ENCODE measurements at places on chromosomes 13 and 19.

- DNase-seq = no peak
Measured at GRCh38 chr13:95388420-95389079, 87.3 kb upstream of the ABCC4 start.

GRCh38 chr13:113561417-113562084 lies 23.0 kb upstream of the TFDP1 start:
- DNase-seq = no peak

GRCh38 chr19:51168564-51169282 lies 26.6 kb downstream of the SIGLEC7 start:
- no peak for DNase-seq

DNA sequence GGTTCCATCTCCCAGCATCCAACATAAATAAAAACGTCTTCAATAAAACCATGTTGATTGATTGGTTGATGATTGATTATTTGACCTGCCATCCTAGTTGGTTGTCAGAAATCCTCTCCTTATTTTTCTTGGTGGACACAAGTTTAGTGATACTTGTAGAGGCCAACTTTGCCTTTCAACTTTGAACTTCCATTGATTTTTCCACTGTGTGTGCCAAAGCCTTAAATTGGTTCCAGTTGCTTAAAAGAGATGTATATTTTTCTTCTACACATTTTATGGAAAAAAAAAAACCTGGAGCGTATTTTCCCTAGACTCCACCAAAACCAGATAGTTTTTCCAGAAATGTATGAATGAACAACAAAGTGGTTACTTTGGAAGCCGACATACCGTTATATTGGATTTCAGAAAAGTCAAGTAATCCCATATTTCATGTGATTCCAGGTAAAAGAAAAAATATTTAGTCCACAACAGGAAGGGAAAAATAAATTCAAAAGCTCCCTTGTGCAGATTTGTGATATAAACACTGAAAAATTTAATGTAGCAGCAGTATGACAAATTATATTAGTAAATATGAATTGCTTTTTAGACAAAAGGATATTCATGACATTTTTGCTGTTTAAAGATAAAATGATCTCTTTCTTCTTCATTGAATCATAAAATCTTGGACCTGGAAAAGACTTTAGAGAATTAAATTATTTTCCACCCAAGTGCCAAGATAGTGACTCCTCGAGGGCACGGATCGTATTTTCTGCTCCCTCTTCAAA lies 85.2 kb downstream of the MBNL2 start:
- DNase-seq = no peak

DNA sequence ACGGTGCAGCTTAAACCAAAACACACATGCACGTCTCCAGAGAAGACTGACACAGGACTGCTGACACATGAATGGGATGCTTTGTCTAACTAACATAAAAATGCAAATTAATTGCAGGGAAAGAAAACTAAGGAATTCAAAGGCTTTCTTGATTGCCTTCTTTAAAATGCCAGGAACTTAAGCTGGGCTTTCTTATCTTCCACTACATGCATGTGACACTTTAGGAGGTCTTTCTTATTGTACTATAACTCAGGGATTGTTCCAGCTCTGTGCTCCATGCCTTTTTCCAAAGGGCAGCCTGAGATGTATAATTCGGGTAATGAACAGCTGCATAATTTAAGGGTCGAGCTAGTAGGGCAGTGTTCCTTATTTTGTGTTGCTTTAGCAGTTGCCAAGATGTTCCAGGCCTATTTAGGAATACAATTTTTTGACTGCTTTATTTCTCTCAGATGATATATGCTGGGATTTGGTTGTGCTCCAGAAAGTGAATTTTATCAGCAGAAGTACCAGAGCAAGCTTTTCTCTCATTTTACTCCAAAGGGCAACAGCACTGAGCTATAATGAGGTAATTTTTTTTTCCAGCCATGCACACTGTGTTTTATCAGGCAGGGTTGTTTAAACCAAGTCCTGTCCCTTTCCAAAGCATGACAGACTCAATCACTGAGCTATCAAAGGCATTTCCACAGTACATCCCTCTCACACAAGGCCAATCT lies 885.2 kb downstream of the PCDH9 start:
- DNase-seq = no peak

GRCh38 chr13:38686577-38687245 lies at the start of gene FREM2:
Gene FREM2, plus strand, starts transcription at chr13:38687077. Its CDS starts 268 bp downstream, at chr13:38687345.
- peak; percentile 91 for DNase-seq

- no peak for DNase-seq
Measured at GRCh38 chr13:97588993-97589392, 155.0 kb downstream of the RAP2A start.

GRCh38 chr19:6350688-6351087 lies 10.6 kb upstream of the CLPP start:
- no peak for DNase-seq

DNA sequence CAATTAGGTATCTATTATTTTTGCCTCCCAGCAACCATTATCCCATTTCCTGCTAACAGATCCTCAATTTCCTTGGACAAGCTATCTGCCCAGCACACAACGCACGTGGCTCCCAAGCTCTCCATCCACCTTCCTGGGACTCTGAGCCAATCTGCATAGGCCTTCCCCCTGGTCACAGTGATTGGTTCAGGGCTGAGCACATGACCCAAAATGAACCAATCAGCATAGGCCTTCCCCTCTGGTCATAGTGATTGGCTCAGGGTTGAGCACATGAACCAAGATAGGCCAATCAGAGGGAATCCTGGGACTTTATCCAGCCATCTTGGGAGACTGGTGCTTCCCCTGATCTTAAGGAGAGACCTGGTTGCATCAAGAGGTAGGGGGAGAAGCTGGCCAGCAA lies 5.8 kb downstream of the CPAMD8 start:
- DNase-seq = no peak

DNA sequence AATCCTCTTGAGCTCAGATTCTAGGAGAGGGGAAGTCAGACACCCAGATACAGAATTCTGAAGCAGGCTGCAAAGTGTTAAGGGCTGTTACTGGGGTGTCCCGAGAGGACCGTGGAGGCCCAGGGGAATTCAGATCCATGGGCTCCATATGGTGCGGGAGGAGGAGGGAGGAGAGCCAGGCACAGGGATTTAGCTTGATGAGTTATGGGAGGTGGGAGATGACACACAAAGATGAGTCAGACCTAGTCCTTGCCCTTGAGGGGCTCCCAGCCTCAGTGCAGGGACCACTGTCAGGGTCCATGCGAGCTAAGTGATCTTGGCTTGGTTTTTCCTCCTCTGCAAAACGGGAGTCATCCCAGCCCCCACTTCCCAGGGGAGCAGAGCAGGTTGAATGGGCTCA lies 14.4 kb upstream of the GIPR start:
- DNase-seq = no peak

- DNase-seq = peak; percentile 49
Measured at GRCh38 chr13:98476106-98476505, 100.8 kb downstream of the STK24 start.

DNA sequence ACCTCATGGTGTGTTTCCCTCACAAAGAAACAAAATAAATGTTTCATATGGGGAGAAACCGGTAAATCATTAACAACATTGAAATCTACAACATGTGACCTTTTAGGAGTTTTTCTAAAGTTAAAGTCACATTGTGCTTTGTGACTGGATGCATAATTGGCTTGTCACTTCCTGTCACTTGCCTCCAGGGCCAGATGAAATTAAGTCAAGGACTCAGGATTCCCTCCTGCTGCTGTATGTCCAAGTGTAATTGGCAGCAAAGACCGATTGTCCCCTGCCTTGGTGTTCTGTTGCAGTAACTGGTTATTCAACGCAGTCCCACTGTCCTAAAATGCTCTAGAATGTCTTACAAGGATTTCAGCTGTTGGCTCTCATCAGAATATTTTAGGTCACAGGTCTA lies 448.2 kb downstream of the LIG4 start:
- DNase-seq = no peak

GRCh38 chr19:5827891-5828660 lies 11.4 kb downstream of the FUT6 start:
- DNase-seq = peak; percentile 97

DNA sequence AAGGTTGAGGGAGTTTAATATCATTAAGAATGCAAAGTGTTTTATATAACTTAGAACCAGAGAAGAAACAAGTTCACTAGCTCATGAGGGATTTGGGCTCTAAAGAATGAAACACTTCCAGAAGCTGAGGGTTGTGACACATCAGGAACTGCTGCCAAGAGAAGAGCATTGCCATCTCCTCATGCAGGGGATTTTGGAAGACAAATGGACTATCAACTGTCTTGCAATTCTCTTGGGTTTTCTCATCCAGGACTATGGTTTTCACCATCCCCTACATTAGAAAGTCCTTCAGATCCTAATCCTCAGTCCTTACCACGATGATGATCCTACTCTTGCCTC lies 59.7 kb upstream of the KL start:
- DNase-seq = no peak

- DNase-seq = no peak
Measured at GRCh38 chr13:84481958-84482357, 599.7 kb upstream of the SLITRK1 start.

GRCh38 chr13:33789739-33790138 lies 28.2 kb upstream of the RFC3 start:
- no peak for DNase-seq

- no peak for DNase-seq
Measured at GRCh38 chr19:50897191-50897607, 14.0 kb downstream of the KLK4 start.

DNA sequence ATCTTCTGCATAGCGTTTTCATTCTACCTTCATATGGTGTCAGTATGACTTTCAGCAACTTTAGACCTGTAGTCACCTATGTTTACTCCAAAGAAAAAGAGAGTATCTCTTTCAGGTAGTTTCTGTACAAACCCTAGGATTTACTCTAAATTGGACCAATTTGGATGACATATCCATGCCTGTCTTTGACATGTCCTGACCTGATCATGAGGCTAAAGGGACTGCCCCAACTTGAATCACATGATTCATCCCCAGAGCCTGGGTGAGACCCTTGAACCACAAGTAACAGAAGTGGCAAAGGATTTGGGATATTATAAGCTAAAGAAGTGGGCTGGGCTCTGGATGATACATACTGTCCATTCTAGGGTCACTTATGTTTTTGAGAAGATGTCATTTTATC lies 124.5 kb upstream of the CSNK1A1L start:
- no peak for DNase-seq

GRCh38 chr19:7864690-7865074 lies 9.5 kb downstream of the PRR36 start:
- no peak for DNase-seq

GRCh38 chr13:107254392-107254791 lies 686.5 kb upstream of the ARGLU1 start:
- DNase-seq = no peak

GRCh38 chr13:70668293-70668692 lies 560.0 kb upstream of the KLHL1 start:
- peak; percentile 27 for DNase-seq

- no peak for DNase-seq
Measured at GRCh38 chr13:28497143-28497876, 2.4 kb upstream of the FLT1 start.

DNA sequence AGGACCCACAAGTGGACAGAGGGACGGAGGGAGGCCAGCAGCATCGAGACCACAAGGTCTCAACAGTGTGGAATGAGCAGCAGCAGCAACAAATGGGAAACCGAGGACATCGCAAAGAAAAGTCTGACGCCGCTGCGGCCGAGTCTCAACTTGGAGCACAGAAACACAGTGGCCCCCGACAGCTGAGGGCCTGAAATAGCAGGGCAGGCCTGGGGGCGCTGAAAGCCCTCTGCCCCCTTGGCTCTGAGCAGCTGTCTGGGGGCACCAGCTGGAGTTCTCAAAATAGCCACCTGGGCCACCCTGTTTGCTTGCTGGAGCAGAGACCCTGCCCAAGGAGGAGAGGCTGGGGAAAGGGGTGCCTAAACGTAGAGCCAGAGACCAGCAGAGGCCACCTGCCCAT lies 5.9 kb upstream of the ISYNA1 start:
- no peak for DNase-seq

- no peak for DNase-seq
Measured at GRCh38 chr19:19137556-19138108, 646 bp downstream of the TMEM161A start.

- DNase-seq = no peak
Measured at GRCh38 chr19:46764817-46765291, 18.6 kb upstream of the STRN4 start.

DNA sequence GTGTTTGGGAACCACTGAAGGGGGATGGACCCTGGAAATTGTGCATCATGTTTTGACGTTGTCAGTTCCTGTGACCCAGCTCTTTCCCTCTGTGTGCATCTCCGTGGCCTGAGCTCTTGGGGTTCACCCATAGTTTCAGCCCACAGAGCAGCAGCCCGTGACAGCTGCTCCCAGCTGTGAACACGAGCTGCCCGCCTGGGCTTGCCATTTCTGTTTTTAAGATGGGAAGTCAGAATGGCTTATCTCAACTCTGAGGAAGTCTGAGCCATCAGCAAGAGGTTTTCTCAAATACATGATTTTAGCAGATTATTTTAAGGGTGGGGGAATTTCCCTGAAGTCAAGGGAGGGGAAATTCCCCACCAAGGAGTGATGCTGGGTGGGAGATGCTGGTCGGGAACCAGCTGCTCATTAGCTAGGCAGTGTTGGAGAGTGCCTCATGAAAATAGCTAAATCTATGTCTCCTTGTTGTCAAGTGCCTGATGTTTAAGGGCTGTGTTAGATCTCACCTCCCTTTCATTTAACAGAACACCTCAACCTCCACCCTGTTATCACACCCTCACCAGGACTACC lies 34.8 kb upstream of the C1QTNF9 start:
- DNase-seq = no peak

DNA sequence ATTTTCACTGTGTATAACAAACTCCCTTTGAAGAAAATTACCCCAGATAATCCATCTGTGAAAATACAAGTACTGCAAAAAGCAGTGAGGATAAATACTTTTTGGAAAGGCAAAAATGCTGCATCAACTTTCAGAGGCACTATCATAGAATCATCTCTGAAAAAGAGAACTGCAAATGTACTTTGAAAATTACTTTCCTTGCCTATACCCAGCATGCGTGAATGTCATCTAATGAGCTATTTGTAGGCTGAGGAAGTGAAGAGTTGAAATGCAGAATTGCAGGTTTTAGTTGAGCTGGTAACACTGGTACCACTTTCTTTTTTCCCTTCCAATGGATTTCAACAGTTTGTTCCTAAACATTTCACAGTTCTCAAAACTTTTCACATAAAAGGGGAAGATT lies 196.7 kb downstream of the TBC1D4 start:
- no peak for DNase-seq

DNA sequence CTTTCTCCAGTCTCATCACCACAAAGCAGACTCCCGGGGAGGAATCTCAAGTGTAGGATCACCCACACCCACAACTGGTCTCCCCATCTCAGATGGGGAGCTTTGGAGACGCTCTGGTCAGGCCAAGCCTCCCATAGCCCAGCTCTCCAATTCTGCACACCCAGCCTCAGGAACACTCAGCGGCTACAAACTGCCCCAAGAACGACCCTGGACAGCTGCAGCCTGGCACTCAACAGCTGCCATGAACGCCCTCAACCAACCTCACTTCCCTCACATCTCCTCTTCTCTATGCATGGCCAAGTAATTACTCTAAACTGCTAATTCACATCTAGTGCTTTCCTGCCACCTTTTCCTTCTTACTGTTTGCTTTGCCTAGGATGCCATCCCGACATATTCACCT lies 42.6 kb downstream of the DZIP1 start:
- DNase-seq = no peak
